NCI-H526 (cell line): ENCODE measurements at places on chromosomes 11 and 22.
A peak's percentile ranks its signal among the peaks of the same experiment; 100 is the strongest.

- no peak for DNase-seq
These were observed 8.7 kb downstream of the CSF2RB start for GRCh38 chr22:36922105-36922608.

- no peak for DNase-seq
These were observed 4.4 kb downstream of the KCNJ5 start for GRCh38 chr11:128895526-128895925.

- peak; percentile 90 for DNase-seq
These were observed 1.4 kb downstream of the ASCL2 start for GRCh38 chr11:2268729-2269600.

DNA sequence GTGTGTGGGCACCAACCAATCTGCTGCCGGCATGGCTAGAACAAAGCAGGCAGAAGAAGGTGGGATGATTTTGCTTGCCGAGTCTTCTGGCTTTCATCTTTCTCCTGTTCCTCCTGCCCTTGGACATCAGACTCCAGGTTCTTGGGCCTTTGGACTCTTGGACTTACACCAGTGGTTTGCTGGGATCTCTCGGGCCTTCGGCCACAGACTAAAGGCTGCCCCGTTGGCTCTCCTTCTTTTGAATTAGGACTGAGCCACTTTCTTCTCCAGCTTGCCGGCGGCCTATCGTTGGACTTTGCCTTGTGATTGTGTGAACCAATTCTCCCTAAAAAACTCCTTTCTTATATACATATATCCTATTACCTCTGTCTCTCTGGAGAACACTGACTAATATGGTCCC, 128.1 kb upstream of the TEAD1 start:
- DNase-seq: no peak

DNA sequence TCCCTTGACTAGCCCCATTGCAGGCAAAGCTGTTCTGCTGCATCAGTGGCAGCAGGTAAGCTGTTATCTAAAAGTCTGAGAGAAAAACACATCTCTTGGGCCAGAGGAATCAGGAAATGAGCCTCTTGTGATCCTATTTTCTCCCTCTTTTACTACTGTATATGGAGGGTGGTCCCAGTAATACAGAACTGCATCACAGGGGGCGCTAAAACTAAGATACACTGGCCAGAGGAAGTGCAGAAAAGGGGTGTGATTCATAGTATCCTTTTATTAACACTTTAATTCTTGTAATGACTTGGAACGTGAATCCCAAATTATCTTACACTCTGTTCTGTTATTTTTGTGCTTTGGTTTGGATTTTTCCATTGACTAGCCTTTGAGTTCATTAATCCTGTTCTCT, 8.8 kb upstream of the MED17 start:
- peak; percentile 32 for DNase-seq

DNA sequence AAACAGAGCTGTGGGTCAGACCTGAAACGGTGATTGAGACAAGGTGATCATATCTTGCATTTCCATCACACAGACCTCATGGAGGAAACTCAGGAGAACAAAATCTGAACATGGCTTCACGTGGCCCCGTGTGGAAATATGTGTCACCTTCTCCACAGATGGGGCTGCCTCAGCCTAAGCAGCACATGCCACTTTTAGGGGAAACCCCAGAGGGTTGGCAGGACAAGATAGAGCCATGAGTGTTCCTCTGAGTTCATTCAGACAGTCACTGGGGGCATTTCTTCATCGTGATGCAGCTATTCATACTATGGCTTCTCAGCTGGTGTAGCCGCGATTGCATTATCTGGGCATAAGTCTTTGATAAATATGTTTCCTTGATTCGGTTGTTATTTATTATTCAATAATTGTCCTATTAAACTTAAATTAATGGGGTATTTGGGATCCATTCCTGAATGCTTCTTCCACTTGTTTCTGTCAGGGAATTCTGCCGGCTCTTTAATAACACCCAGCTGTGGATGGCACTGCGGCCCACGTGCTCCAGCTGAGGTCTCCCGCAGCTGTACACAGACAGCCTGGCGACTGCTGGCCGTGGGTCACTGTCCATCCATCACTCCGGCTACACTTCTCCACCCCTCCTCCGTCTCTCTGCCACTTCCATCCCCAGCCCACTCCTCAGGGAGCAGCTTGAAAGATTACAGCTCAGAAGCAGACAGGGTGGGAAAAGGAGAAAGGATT, 485.1 kb downstream of the OPCML start:
- DNase-seq: no peak

DNA sequence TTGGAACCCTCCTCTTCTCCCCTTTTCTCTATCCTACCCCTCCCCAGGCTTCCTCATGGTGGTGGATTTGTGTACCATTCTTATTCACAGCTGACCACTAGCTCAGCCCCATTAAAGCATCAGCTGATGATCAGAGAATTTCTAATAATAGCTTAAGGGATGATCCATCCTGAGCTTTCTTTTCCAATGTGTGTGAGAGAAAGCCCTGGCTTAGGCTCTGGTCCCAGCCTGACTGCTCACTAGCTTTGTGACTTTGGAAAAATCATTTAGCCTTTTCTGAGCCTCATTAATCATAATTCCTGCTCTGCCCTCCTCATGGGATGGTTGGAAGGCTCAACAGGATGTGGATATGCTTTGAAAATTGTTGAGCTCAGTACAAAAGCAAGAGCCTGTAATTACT, 26.3 kb upstream of the CCDC90B start:
- DNase-seq: no peak

DNA sequence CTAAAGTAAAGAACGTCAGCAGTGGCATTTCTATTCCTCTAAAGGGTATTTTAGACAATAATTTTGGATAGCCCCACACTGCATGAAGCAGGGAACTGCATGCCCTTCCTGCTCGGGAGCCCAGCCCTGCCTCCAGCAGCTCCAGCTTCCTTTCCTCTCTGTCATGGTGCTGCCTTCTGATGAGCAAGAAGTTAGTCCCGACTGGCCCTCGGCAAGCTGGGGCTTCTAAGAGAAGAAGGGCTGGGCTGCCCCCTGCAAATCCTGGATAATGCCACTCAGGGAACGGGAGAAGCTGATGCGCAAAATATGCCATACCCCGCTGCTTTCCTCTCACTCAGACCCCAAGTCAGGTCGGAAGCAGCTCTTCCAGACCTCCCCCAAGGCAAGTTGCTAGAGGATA, 296.4 kb downstream of the ETS1 start:
- peak; percentile 75 for DNase-seq

GRCh38 chr11:32290783-32291182, 144.6 kb downstream of the WT1 start:
- peak; percentile 37 for DNase-seq

GRCh38 chr11:44326615-44327475, 16.9 kb upstream of the ALX4 start:
- no peak for DNase-seq

DNA sequence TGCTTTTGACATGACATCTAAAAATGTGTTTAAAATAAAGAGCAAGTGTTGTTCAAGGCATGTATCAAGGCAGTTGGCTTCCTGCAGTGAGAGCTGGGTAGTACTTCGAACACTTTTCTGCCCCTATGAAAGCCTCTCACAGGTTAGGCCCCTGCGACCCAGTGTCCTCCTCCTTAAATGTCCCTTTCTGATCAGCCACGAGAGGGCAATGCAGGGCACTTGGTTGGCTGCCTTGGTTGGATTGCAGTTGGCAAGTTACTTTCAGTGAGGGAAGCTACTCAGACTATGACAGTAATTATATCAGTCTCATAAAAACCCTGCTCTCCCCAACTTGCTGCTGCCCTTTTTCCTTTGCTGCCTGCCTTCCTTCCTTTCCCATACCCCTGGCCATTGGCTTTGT, 743.8 kb downstream of the NTM start:
- DNase-seq: peak; percentile 71

DNA sequence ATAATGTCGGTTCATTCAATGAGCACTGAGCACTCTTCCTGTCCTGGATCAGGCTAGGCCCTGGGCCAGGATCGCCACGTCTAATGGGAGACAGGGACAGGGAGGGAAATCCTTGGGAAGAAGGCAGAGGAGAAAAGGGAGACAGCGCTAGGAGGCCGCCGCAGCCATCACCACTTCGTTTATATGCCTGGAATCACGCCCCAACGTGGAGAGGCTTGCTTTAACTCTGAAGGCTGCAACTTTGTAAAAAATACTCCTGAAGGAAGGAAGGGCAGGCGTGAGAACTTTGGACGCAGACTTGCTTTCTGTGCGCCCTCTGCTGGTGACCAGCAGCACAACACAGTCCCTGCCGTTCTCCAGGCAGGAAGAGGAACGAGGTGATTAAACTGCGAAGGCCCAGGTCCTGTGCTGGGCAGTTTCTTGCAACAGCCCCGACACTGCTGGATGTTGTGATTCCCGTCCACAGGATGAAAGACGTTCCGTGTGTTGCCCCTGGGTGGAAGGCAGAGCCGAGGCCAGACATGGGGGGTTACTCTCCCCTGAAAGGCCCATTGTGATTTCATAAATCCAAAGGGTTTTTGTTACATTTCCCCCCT, 22.1 kb downstream of the RIBC2 start:
- peak; percentile 46 for DNase-seq
